Upper lobe of left lung (tissue), 6 donors: ENCODE measurements at places on chromosomes 16 and 17. TPM values are rescaled to one million over a fixed set of nuclear protein-coding genes. Genes with fewer than 3 reads are reported as not detected.

The TBC1D3L gene
- total RNA-seq = 14.0 TPM

The PIMREG gene
- total RNA-seq = 0.77 TPM

The MSRB1 gene
- 21.7 TPM for total RNA-seq

The BAIAP2 gene
- total RNA-seq = 129 TPM

GRCh38 chr16:31078597-31079341, 4.5 kb downstream of the ZNF646 start:
- H3K4me1 ChIP-seq = peaks cover 24% of the 10 kb centered on the region
- peaks cover 59% of the 10 kb centered on the region for H3K36me3 ChIP-seq
- DNase-seq = no peak
- no peaks in the 10 kb centered on the region for H3K27me3 ChIP-seq
- no peak overlapping the region for H3K4me3 ChIP-seq
- H3K27ac ChIP-seq = no peak overlapping the region

- DNase-seq = no peak
- no peaks in the 10 kb centered on the region for H3K4me1 ChIP-seq
- no peak overlapping the region for H3K27ac ChIP-seq
- no peak overlapping the region for H3K4me3 ChIP-seq
- no peaks in the 10 kb centered on the region for H3K36me3 ChIP-seq
These were observed 1726.1 kb downstream of the TP53TG3F start for GRCh38 chr16:35185366-35186044.

GRCh38 chr17:67280279-67280678, 35.3 kb upstream of the HELZ start:
- H3K36me3 ChIP-seq = no peaks in the 10 kb centered on the region
- no peak for DNase-seq
- no peak overlapping the region for H3K4me3 ChIP-seq

GRCh38 chr16:48434653-48435317, 49.6 kb upstream of the SIAH1 start:
- peak; percentile 41 for DNase-seq
- H3K4me1 ChIP-seq = peaks cover 5% of the 10 kb centered on the region
- peak overlapping the region; percentile 27 for H3K27ac ChIP-seq
- H3K4me3 ChIP-seq = no peak overlapping the region

- peak overlapping the region; percentile 70 for H3K27ac ChIP-seq
- H3K27me3 ChIP-seq = no peaks in the 10 kb centered on the region
- H3K4me1 ChIP-seq = peaks cover 20% of the 10 kb centered on the region
- DNase-seq = peak; percentile 84
- peak overlapping the region; percentile 87 for H3K4me3 ChIP-seq
- H3K36me3 ChIP-seq = peaks cover 50% of the 10 kb centered on the region
These were observed 610 bp downstream of the RFNG start for GRCh38 chr17:82050761-82051641.

DNA sequence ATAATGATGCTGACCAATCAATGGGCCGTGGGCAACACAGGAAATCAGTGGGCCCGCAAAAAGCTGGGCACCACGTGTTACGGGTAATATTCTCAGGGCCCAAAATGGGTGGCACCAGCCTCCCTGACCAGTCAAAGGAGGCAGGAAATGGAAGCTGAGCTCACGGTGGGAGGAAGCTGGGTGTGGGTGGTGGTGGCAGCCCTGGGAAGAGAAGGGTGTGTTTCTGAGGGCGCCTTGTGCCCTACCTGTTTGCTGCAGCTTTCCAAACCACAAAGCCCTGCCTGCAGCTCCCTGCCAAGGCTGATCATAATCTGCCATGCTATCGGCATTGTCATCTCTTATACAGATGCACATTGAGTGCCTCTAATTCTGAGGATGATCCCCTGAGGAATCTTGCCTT, 457.9 kb downstream of the SLC39A11 start:
- no peaks in the 10 kb centered on the region for H3K27me3 ChIP-seq
- H3K27ac ChIP-seq = no peak overlapping the region
- H3K4me1 ChIP-seq = no peaks in the 10 kb centered on the region
- no peak for DNase-seq
- no peak overlapping the region for H3K4me3 ChIP-seq

DNA sequence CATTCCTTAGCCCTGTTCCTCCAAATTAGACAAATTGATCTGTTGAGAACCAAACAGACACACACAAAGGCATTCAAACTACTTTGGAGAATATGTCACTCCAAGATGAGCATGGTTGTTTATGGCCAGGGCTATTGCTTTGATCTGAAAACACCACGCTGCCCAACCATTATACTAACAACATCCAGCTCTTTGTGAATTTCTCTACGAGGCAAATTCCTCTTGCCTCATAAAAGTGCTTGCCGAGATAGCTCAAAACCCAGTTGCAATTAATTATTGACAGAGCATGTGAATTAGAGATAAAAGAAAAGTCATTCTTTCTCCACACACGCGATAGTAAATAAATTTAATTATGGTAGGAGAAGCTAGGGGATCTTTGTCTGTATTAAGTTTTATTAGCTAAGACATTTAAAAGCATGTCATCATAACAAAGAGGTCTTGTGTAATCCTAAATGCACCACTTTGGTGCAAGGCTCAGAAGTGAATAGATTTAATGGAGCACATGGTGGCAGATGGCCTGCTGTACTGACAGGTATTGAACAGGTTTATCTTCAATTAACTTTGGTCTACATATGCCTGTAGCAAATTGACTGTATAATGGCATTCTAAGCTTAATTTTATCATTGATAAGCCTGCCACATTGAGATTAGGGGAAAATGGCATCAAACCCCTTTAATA, 441.8 kb downstream of the HS3ST4 start:
- H3K36me3 ChIP-seq = no peaks in the 10 kb centered on the region
- H3K4me3 ChIP-seq = no peak overlapping the region
- no peak overlapping the region for H3K27ac ChIP-seq
- no peaks in the 10 kb centered on the region for H3K4me1 ChIP-seq
- no peak for DNase-seq

GRCh38 chr16:13306161-13306995, 405.0 kb downstream of the SHISA9 start:
- H3K27me3 ChIP-seq = no peaks in the 10 kb centered on the region
- no peak overlapping the region for H3K27ac ChIP-seq
- no peak for DNase-seq
- no peak overlapping the region for H3K4me3 ChIP-seq

DNA sequence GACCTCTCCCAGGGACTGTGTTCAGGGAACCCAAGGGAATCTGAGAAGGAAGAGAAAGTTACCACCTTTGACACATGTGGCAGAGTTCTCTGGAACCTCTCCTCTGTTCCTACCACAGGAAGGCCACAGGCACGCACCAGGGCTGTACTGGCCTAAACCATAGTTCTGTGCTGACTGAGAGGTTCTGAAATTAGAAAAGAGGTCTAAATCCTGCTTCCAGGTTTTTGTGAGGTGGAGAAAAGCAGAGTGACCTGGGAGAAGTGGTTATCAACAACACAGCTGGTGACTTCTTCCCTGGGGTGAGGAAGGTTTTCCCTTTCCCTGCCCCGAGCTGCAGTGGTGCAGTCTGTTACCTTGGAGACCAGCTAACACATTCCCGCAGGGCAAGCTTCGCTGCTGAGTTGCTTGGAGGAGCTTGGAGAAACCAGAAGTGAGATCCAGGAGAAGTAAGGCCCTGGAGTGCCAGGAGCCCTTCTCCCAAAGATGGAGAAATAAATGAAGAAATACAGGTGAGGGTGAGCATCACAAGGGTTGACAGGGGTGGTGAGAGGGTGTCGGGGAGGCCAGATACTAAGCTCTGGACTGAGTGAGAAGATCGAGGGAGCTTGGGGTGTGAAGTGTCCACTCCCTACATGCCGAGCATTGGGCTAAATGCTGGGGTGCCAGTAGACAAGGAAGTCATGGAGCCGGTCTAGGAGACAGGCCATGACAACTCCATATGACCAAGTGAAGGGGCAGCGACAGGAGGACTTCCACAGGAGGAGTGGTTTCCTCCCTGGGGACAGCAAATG, at the start of gene VWA3A:
Gene VWA3A, plus strand, starts transcription at position 399 of the 791 bp plus-strand sequence. Its CDS starts 97 bp downstream, at position 496.
- no peaks in the 10 kb centered on the region for H3K4me1 ChIP-seq
- H3K27me3 ChIP-seq = no peaks in the 10 kb centered on the region
- H3K27ac ChIP-seq = no peak within 1 kb of the TSS
- H3K4me3 ChIP-seq = no peak within 1 kb of the TSS

- DNase-seq = no peak
- no peaks in the 10 kb centered on the region for H3K27me3 ChIP-seq
- H3K36me3 ChIP-seq = no peaks in the 10 kb centered on the region
- H3K4me1 ChIP-seq = no peaks in the 10 kb centered on the region
- no peak overlapping the region for H3K27ac ChIP-seq
These were observed 867.7 kb upstream of the EEF2KMT start for GRCh38 chr16:5965321-5965720.

DNA sequence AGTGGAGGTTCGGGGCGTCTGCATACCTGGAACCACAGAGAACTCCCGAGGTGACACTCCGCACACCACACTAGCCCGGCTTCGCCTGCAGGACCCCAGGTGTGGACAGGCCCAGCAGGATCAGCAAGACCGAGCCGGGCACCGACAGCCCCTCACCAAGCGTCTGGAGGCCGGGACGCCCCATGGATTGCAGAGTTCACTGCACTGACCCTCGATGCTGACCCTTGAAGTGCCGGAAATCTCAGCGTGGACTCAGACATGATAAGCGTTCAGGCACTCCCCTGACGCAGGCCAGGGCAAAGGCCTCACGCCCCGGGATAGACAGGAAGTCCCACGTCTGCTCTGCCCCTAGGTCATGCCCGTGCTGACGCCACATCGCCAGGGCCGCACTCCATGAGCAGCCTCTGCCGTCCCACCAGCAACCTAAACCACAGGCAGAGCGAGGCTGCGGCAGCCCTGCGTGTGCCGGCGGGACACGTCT, 26.0 kb downstream of the ACSF3 start:
- H3K4me1 ChIP-seq = no peaks in the 10 kb centered on the region
- H3K27me3 ChIP-seq = no peaks in the 10 kb centered on the region
- DNase-seq = no peak
- H3K36me3 ChIP-seq = peaks cover 82% of the 10 kb centered on the region
- H3K4me3 ChIP-seq = no peak overlapping the region
- H3K27ac ChIP-seq = no peak overlapping the region

GRCh38 chr17:44266402-44267164, 1.4 kb downstream of the SLC4A1 start:
- no peak overlapping the region for H3K4me3 ChIP-seq
- H3K4me1 ChIP-seq = no peaks in the 10 kb centered on the region
- DNase-seq = no peak
- H3K27me3 ChIP-seq = no peaks in the 10 kb centered on the region
- no peaks in the 10 kb centered on the region for H3K36me3 ChIP-seq

GRCh38 chr17:63963123-63963522, 9.6 kb downstream of the SCN4A start:
- no peak overlapping the region for H3K27ac ChIP-seq
- no peak for DNase-seq
- H3K4me3 ChIP-seq = no peak overlapping the region
- H3K27me3 ChIP-seq = no peaks in the 10 kb centered on the region
- no peaks in the 10 kb centered on the region for H3K36me3 ChIP-seq

DNA sequence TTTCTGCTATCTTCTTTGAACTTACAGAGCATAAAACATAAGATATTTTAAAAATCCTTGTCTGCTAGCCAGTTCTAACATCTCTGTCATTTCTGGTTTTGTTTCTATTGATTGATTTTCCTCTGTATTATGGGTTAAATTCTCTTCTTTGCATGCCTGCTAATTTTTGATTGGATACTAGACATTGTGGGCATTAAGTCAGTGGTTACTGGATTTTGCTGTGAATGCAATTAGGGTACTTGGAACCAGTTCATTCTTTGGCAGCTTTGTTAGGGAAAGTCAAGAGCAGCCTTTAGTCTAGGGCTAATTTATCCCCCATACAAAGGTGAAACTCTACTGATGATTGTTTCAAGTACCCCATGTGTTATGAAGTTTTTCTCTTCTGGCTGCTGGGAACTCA, 127.0 kb upstream of the NACA2 start:
- no peaks in the 10 kb centered on the region for H3K4me1 ChIP-seq
- H3K4me3 ChIP-seq = no peak overlapping the region
- no peaks in the 10 kb centered on the region for H3K27me3 ChIP-seq
- H3K36me3 ChIP-seq = no peaks in the 10 kb centered on the region
- no peak overlapping the region for H3K27ac ChIP-seq

DNA sequence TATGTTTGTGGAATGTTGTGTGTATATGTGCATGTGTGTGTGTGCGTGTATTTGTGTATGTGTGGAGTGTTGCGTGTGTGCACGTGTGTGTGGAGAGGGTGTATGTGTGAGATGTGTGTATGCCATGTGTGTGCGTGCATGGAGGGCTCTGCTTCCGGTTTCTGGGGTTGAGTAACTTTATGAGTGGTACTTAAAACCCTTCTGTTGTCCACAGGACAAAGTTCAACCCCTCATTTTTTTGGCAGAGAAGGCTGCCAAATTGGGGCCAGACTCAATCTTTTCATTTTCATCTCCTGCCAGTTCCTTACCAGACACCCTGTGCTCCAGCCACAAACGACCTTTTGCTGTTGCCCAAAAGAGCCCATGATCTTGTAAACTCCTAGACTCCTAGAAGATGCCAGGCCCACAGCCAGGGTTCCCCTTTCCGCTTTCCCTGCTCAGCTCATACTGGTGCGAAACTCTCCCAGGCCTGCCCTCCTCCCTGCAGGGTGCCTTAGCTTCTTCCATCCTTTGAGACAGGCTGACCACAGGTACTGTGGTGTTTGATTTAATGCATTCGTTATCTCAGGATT, 100.2 kb downstream of the CMIP start:
- H3K27ac ChIP-seq = no peak overlapping the region
- H3K4me1 ChIP-seq = peaks cover 53% of the 10 kb centered on the region
- no peak for DNase-seq
- H3K27me3 ChIP-seq = no peaks in the 10 kb centered on the region
- no peak overlapping the region for H3K4me3 ChIP-seq

DNA sequence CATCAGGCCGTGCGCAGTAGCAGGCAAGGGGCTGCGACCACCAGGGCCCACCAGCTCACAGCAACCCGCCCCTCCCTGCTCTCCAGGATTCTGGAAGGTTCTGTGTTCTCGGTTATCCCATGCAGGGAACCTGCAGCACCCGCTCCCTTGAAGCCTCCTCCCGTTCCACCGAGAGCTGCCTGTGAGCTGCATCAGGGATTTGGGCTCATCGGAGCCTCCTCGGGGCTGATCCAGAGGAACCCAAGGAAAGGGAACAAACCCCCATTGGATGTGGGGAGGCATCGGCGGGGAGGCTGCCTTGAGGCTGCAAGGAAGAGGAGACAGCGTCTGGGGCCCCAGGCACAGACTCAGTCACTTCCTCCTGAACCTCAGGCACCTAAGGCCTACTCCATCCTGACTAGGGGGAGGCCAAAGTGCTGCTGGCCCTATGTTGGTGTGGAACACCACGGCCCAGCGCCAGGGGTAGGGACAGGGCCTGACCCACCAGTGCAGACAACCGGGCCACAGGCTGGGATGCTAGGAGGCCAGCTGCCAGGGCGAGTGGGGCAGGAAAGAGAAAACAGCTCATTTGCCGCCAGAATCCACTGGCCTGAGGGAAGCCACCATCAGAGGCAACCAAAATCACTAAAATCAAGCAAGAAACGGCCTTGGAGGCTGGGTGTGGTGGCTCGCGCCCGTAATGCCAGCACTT, 14.4 kb upstream of the LGALS3BP start:
- H3K27me3 ChIP-seq = no peaks in the 10 kb centered on the region
- H3K27ac ChIP-seq = peak overlapping the region; percentile 0
- H3K4me1 ChIP-seq = peaks cover 33% of the 10 kb centered on the region
- DNase-seq = no peak

GRCh38 chr16:2005646-2006045, 4.0 kb downstream of the ZNF598 start:
- DNase-seq = no peak
- no peaks in the 10 kb centered on the region for H3K27me3 ChIP-seq
- H3K36me3 ChIP-seq = peaks cover 28% of the 10 kb centered on the region
- H3K27ac ChIP-seq = peak overlapping the region; percentile 49

GRCh38 chr17:7282752-7283321, 1.3 kb downstream of the SLC2A4 start:
- H3K27ac ChIP-seq = no peak overlapping the region
- H3K27me3 ChIP-seq = no peaks in the 10 kb centered on the region
- H3K36me3 ChIP-seq = no peaks in the 10 kb centered on the region
- DNase-seq = no peak
- H3K4me1 ChIP-seq = peaks cover 24% of the 10 kb centered on the region
